ENCODE measurements at places on chromosomes 7 and 10. TPM values are rescaled to one million over a fixed set of nuclear protein-coding genes. Genes with fewer than 3 reads are reported as not detected.
A peak's percentile ranks its signal among the peaks of the same experiment; 100 is the strongest.

GRCh38 chr10:4653160-4653559 lies 172.8 kb upstream of the AKR1E2 start:
- no peak for DNase-seq

DNA sequence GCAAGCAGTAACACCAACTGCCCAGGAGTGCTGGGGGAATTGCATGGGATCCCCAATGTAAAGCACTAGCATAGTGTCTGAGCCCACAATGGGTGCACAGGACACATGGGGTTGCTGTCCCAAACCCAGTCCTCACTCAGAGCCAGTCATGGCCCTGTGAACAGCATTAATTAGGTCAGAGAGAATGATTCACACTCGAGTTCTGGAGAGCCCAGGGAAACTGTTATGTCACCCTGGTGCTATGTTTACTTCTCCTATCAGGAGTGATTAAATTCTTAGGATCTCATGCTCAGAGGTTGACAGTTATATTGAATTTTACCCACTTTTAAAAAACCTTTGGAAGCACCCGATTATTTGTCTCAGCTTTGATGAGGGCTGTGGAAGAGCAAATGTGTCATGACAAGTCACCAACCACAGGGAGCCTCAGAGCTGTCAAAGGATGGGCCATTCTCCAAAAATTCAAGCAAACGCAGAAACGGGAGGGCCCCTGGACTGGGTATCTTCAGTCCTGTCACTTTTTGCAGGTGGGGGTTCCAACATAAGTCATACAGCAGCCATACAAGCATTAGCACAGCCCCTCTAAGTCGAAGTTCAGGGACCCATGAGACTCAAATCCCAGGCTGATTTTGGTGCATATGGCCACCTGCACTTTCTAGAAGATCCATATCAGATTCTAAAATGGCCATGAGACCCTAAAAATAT lies 1.3 kb upstream of the RASSF4 start:
- no peak for DNase-seq

- no peak for DNase-seq
Measured at GRCh38 chr10:22911889-22912762, 15.7 kb upstream of the ARMC3 start.

GRCh38 chr7:101635484-101635883 lies 6.4 kb upstream of the MYL10 start:
- DNase-seq: no peak

GRCh38 chr10:108427146-108427545 lies 1262.6 kb upstream of the SORCS1 start:
- no peak for DNase-seq

- DNase-seq: no peak
Measured at GRCh38 chr7:110386913-110387312, 704.0 kb upstream of the LRRN3 start.

DNA sequence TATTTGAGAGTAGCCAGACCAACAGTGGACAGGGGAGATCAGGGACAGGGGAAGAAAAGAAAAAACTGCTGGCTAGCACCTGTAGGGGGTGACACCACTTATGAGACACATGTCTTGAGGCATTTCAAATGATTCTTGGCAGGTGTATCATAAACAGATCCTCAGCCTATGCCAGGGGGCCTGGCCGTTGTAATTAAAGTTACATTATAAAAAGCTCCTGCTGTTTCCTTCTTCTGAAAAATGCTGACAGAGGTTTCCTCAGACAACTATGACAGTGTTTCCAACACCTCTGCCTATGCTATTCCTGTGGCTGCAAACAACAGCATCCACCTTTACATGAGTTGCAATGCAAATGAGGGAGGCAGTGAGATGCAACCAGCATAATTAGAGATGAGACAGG lies 281.0 kb upstream of the PTER start:
- no peak for DNase-seq

GRCh38 chr7:141737118-141737835 lies 881 bp upstream of the SSBP1 start:
- no peak for DNase-seq

DNA sequence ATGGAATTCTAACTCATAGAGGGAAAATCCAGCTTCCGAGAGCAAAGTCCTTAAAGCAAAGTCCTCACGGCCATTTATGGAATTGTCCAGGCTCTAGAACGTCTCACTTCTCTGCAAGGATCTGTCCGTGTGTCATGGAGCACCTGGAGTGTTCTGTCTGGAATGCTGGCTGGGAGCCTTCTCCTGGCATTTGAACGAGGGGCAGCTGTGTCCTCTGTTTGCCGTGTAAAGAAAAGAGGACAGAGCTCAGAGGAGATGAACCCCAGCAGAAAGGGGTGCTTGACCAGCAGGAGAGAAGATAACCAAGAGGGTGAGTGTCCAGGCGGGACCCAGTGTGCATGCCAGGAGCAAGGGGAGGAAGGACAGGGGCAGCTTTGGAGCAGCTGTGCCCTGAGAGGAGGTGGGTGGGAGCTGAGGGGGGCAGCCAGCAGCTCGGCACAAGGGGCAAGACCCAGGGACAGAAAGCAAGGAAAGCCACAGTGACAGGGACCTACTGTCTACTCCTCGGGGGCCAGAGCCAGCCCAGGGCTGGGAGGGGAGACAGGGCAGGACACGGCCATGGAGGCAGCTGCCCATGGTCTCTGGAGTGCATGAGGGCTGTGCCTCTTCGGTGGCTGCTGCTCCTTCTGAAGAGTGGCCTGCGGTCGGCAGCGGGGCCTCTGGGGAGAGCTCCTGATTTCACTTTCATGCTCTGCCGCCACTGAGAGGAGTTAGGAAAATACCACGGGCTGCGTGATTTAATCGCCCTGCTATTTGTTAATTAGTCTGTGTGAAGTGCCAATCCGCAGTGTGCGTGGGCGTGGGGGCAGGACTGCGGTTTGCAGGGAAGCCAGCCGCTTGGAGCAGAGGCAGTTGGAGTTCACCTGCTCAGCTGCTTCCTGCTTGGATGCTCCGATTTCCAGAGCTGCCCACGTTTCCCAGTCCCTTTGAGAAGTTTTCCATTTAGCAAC lies 149.3 kb upstream of the SHH start:
- DNase-seq: no peak

DNA sequence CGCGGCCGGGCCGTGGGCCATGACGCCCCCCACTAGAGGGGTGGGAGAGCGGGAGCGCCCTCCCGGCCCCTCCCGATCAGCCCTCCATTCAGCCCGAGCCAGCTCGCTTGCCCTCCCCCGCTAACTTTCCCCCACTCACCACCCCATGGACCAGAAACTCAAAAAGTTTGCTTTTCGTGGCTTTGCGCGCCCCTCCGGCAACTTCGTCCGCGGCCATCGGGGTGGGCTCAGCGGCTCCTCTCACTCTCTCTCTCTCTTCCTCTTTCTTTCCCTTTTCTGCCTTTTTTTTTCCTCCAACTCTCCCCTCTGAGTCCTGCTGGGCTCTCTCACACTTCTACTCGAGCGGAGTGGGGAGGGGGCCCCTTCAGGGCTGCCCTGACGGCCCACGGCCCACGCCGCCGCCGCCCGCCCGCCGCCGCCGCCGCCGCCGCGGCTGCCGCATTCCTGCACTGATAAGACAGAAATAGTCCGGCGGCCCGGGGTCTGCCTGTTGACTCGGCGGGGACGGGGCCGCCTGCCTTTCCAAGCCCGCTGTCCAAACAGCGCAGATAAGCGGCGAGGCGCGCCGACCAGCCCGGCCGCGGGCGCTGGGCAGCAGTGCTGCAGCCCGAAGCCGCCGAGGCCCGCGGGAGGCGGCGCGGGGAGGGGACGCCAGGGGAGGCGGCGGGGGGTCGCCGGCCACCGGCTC lies at the start of gene SMARCD3:
Gene SMARCD3, minus strand, starts transcription at position 349 of the 688 bp plus-strand sequence. Its CDS starts 132 bp downstream, at position 217.
- peak; percentile 87 for DNase-seq

DNA sequence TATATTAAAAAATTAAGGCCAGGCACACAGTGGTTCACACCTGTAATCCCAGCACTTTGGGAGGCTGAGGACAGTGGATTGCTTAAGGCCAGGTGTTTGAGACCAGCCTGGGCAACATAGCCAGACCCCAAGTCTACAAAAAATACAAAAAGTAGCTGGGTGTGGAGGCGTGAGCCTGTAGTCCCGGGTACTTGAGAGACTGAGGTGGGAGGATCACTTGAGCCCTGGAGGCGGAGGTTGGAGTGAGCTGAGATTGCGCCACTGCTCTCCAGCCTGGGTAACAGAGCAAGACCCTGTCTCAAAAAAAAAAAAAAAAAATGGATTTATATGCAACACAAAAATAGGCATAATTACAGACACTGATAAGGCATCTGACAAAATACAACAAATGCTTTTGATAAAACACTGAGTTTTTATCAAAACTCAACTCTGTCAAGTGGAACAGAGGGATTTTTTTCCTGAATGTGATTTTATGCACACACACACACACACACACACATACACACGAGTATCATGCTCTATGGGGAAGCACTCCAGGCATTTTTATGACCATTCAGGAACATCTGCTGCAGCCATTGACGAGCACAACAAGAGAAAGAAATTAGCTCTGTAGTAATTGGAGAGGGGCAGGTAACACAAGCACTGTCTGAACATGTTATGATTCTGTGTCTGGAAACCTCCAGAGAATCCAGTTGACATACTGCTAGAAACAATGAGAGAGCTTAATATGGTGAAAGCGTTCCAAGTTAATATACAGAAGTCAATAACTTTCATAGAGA lies 193.1 kb downstream of the WDR37 start:
- DNase-seq: no peak

DNA sequence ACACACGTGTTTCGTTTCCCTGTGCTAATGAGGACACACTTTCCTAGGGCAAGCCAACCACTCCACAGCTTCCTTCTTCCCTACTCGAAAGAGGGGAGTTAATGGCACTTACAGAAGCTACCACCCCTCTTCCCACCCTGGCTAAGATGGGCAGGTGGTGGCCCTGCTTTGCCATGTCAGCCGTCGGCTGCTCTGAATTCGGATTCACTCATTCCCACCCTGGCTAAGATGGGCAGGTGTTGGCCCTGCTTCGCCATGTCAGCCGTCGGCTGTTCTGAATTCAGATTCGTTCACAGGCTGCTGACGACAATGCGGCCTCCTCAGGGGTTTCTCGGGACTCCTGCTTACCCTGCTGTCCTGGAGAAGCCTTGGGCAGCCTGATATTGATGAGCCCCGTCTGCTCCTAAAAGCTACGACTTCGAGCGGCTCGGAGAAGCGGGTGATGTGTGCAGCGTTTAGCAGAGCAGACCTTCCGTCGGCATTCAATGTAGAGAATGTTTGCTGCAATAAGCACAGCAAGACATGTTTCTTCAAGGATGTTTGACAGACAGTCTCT lies 56.2 kb upstream of the PPP2R2D start:
- no peak for DNase-seq

GRCh38 chr10:113520690-113521474 lies 32.0 kb upstream of the HABP2 start:
- DNase-seq: peak; percentile 53

- no peak for DNase-seq
Measured at GRCh38 chr7:127239814-127240213, 12.9 kb downstream of the GRM8 start.

UROS gene
- 73.9 TPM for total RNA-seq

KCNIP2 gene
- total RNA-seq: 516 TPM

LIPK gene
- not detected for total RNA-seq

RAPGEF5 gene
- 11.1 TPM for total RNA-seq

NRG3 gene
- 0.19 TPM for total RNA-seq

DPY19L1 gene
- 31.6 TPM for total RNA-seq

GPR85 gene
- total RNA-seq: 0.59 TPM

Measured in Right ventricle myocardium superior (tissue), 1 donor.